ENCODE measurements at places on chromosomes 1 and 21.

GRCh38 chr1:209869291-209870149, 41.7 kb downstream of the UTP25 start:
- no peak for DNase-seq

GRCh38 chr1:241749945-241750695, 97.9 kb upstream of the EXO1 start:
- no peak for DNase-seq

DNA sequence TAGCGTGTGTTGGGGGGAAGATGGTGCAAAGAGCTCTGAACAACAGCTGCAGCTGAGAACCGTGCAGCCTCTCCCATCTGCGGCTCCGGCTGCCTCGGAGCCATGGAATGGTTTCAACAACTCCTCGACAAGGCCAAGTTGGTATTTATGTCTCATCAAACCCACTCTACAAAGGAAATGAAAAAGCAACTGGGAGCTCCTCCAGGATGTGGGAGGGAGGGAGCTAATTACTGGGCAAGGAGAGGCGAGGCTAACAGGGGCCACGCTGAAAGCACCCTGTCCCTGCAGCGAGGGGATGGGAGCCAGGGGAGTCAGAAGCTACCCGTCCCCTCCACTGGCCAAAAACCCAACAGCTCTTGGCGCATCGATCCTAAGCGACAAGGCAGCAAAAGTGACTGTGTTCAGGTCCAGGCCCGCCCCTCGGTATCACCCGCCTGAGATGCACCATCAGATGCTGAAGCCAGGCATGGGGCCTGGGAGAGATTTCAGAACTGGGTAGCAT, 63.1 kb downstream of the ACOT7 start:
- DNase-seq, result no peak

- no peak for DNase-seq
These were observed 125.9 kb upstream of the EDN2 start for GRCh38 chr1:41610361-41610760.

DNA sequence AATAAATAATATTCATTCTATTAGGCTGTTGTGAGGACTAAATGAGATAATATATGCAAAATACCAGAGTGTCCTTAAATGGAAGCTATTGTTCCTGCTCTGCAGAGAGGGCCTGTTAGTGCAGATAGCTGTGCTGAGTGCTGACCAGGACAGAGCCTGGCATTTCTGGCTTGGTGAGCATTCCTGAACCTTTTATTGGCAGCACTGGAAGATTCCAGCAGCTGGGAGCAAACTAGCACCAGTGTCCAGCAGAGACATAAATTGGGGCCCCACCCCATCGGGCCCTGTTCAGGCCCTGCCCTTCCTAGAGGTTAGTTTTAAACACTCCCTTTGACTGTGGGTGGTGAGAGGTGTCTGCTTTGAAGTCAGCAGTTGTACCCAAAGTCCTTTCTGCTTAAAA, 85.9 kb upstream of the GADD45A start:
- no peak for DNase-seq

GRCh38 chr1:75707191-75707590, 17.3 kb upstream of the ACADM start:
- DNase-seq, result no peak

GRCh38 chr1:236552901-236553300, 29.1 kb downstream of the LGALS8 start:
- DNase-seq, result no peak

DNA sequence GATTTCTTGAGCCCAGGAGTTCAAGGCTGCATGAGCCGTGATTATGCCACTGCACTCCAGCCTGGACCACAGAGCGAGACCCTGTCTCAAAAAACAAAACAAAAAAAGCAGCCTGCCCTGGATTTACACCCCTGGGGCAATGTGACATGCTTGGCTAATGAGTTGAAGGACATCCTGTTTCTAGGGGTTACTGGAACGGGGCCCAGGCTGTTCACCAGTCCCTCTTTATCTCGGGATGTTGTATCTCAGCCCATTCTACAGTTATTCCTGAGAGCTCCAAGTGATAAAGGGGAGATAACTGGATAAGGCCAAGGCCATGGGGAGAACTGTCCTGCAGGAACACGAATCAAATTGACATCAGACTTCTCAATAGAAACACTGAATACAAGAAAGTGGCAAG, 21.7 kb upstream of the S100A2 start:
- no peak for DNase-seq

- no peak for DNase-seq
These were observed 10.3 kb downstream of the ZBTB40 start for GRCh38 chr1:22461678-22462527.

DNA sequence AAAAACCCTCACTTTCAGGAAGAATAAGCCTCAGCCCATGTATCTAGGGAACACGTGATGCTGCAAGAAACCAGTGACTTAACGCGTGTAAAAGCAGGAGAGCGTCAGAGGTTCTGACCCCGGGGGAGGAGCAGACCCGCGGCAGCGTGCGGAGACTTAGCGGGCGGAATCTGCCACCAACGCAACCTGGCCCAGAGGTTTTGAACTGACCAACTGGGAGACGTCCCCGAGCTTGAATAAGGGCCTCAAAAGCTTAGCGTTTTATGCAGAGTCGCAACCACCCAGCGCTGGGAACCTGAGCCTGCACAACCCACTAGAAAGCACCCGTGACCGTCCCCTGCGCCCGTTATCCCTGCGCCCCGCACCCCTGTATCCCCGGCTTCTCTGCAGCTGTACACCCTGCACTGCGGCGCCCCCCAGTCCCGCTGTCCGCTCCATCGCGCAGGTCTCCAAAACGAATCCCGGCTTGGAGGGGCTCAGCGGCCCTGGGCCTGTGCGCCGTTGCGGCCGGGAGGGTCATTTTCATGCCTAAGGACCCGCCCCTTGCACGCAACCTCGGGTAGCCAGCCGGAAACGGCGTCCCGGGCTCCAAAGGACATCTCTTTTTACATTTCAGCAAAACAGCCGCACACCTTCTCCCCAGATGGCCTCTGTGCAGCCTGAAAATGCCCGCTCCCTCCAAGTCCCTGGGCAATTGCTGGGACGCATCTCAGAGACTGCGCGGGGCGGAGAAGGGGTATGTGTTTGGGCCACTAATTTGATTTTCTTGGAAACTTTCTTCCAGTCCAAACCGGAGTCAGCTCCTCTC, 29.4 kb upstream of the TRIM17 start:
- DNase-seq, result peak; percentile 67

DNA sequence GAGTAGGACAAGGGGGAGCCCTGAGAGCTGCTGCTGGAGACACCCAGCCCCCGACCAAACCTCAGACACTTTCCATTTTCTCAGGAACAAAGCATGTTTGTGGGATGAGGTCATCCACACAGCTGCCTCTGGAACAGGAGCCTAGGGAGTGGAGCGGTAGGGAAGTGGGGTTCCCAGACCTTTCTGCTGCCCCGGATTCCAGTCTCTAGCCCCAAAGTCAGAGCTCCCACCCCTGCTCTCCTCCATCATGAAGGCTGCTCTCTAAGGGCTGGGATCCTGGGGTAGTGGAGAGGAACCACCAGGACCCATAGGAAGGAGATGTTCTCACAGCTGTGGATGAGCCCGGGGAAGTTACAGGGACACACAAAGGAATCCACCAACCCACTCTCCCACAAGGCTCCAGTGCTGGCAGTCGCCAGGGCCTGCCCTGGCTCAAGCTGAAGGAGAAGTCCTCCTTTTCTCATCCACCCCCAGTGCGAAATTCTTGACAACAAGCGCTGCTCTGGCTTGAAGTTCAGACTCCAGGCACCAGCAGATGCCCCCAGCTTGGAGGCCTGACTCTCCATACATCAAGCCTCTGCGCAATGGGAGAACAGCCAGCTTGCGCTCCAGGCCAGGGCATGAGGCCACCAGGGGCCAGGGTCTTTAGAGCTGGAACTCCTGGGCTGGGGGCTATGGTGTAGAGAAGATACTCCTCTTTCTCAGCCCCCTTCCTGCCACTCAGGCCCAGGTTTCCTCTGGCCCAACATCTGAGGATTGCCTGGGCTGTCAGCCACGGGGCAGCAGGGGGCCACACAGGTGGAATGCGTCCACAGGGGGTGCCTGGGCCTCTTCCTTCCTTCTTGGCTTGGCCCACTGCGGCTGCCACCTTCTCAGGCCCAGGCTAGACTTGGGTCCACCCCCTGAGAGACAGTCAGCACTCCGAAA, 4.5 kb downstream of the FHL3 start:
- DNase-seq, result no peak

DNA sequence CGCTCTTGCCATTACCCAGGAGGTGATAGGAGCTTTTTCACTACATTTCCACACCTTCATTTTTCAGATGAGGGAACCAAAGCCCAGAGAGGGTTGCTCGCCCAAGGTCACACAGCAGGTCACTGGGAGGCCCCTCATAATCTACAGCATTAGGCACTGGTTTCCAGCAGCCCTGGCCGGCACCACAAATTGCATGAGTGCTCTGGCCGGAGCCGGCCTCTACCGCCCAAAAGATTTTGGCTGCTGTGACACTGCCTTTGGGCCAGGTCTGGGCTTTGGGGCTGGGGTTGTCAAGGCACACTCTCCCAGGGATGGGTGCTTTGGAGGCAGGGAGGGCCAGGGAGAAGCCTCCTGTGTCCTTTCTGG, 15.4 kb downstream of the DHRS3 start:
- DNase-seq, result no peak

DNA sequence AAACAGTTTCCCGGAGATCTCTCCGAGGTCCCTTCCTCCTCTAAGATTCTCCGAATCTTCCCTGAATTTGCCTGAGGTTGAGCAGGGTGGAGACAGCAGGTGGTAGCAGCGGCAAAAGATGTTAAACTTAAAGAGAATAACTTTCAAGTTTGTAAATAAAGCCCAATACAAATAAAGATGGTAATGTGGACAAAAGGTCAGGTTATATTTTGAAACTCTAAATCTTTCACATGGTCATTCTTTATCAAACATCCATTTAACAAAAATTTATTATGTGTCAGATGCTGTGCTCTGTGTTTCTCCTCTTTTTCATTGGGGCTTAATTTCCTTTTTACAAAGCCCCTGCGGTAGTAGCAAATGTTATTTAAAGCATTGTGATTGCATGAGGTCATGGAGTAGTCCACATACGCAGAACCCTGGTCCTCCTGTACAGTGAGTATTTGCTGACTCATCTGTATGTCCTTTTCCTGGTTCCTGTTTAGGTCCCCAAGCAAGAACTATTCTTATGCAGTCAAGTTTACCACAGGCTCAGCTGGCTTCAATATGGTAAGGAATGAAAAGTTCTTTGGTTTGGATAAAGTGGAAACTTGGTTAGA, 119.2 kb downstream of the ITSN1 start:
- no peak for DNase-seq

DNA sequence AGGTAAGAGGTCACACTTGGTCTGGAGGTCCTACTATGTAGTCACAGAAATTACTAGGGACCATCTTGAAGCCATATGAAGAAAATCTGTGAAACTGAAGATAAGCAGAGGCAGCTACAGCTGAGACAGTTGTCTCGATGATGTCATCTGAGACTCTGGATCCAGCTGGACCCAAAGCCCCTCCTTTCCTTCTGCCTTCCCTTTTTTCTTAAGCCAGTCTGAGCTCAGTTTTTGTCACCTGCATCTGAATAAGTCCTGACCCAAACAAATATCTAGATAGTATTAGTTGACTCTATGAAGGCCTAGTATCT, 143.3 kb downstream of the ETS2 start:
- DNase-seq, result no peak

GRCh38 chr1:16046842-16047241, 3.3 kb downstream of the CLCNKB start:
- DNase-seq, result no peak

- no peak for DNase-seq
These were observed 9.7 kb upstream of the PEF1 start for GRCh38 chr1:31654474-31654776.

DNA sequence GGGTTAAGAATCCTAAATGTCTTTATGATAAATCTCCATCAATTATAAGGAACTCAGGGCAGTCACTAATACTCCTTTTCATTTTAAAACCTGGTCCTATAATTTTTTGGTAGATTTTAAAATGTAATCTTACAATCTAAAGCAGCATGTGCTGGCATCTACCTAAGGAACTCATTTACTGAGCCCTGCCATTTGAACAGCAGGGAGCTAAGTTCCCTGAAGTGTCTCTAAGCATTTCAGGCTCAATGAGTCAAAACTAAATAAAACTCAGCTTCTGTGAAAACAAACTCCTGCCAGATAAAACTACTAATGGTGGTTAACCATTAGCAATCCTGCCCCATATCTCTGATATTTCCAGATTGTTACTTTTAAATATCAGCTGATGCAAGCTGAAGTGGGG, 1371.8 kb upstream of the PRMT6 start:
- DNase-seq, result no peak

DNA sequence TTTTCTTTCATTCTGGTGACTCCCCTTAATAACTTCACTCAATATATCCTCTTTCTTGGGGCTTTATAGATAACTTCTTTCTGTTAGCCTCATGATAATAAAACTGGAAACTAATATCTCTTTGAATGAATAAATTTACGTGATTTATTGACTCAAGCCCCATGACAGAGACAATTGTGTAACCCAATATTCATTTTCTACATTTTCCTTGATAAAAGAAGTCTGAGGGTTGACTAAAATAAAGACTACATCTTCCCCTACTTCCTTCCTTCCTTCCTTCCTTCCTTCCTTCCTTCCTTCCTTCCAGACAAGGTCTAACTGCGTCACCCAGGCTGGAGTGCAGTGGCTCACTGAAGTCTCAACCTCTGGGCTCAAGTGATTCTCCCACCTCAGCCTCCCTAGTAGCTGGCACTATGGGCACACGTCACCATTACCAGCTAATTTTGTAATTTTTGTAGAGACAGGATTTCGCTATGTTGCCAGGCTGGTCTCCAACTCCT, 85.1 kb downstream of the CYYR1 start:
- no peak for DNase-seq

GRCh38 chr21:42332557-42333317, 17.5 kb upstream of the TFF3 start:
- no peak for DNase-seq

DNA sequence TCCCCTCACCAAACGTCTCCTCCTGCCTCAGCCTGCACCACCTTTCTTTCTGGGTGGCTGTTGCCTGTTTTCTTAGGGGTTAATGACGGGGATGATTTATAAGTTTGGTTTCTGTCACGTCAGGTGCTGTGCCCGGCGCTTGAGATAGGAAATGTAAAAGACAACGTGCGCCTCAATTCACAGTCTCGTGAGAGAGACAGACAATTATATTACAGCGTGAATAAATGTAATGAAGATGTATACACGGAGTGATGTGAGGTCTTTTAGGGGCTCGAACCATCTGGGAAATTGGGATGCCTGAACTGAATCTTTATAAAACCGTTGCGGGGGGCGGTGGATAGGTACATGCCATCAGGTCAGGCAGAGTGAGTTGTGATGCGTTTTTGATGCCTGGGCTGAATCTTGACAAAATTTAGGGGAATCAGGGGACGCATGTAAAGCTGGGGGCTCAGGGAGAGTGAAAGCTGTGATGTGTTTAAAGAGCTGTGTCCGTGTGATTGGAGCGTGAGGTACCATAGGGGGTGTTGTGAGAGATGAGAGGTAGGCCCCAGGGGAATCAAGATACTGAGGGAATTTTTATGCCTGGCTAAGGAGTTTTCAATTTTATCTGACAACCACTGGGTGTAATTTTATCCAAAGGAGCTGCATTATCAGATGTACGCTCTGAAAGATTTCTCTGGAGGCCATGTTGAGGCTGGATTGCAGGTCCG, 831 bp downstream of the TIPRL start:
- DNase-seq, result peak; percentile 1

GRCh38 chr1:166479052-166479631, 312.3 kb upstream of the FAM78B start:
- peak; percentile 68 for DNase-seq

GRCh38 chr1:2979191-2980072, 41.8 kb upstream of the ACTRT2 start:
- DNase-seq, result no peak
